CD8-positive, alpha-beta memory T cell (primary cell): ENCODE measurements at places on chromosomes 5 and 9. TPM values are rescaled to one million over a fixed set of nuclear protein-coding genes. Genes with fewer than 3 reads are reported as not detected.

DNA sequence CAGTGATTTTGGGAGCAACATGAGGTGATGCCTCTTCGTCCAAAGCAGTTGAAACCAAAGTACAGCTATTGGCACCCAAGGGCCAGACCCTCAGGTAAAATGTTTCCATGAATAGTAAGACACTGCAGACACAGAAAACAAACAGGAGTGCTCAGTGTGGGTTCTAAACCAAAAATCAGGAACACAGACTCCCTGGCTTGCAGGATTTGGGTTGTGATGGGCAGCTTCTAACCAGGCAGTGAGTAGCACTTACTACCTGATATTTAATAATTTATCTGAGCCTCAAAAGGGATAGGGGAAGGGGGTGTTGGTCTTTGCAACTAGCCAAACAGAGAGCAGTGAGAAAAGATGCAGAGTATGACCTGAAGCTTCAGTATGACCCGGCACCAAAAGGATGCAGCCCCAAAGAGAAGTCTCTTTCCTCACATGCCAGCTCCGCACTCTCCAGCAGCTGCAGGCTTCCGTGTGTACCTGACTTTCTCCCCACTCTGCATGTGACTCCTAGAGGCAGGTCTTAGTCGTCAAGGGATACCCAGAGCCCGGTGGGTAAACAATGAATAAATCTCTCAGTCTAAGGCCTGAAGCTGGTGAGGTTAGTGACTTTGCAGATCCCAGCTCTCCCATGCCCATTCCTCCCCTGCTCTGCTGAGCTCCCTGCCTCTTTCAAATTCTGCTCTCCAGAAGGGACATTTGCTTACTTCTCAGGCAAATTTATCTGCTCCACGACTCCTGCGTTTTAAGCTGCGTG lies 105.4 kb upstream of the SPOCK1 start:
- DNase-seq: no peak
- no peaks in the 10 kb centered on the region for H3K27me3 ChIP-seq
- H3K4me3 ChIP-seq: no peak overlapping the region
- H3K27ac ChIP-seq: no peak overlapping the region

DNA sequence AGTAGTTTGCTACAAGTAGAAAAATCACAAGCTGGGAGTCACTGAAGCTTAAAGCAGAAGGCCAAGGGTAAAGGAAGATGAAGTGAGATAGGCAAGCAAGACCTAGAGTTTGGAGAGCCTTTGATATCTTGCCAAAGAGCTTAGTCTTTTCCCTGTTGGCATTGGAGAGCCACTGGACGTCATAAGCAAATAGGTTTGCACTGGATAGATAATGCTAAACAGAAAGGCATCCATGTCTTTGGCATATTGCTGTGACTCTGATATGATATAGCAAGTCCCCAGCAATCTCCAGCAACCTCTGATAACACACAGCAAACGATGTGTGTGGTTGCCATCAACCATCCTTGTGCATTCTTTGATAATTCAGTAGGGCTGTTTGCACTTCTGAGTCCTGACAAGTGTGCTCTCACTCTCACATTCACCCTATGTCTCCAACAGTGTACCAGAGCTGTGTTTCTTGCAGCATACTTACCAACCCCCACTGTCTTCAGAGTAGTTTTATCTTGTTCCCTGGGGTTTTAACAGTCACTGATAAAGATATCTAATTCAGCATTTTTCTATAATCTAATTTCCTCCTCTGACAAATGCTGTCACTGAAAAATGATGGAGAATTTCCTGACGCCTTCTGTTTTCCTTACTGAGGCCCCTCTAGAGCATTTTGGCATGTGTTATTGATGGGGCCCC lies 16.9 kb upstream of the FREM1 start:
- DNase-seq: no peak
- no peaks in the 10 kb centered on the region for H3K36me3 ChIP-seq
- H3K27ac ChIP-seq: no peak overlapping the region
- H3K4me3 ChIP-seq: no peak overlapping the region
- no peaks in the 10 kb centered on the region for H3K4me1 ChIP-seq
- H3K27me3 ChIP-seq: no peaks in the 10 kb centered on the region

GRCh38 chr5:428219-428618 lies 14.8 kb upstream of the EXOC3 start:
- no peak for DNase-seq
- H3K36me3 ChIP-seq: no peaks in the 10 kb centered on the region
- H3K27me3 ChIP-seq: no peaks in the 10 kb centered on the region
- H3K27ac ChIP-seq: no peak overlapping the region

Gene BTNL8
- 0.13 TPM for total RNA-seq

Gene NUTM2F
- not detected for total RNA-seq

GRCh38 chr5:142881784-142882126 lies 111.6 kb downstream of the ARHGAP26 start:
- no peaks in the 10 kb centered on the region for H3K27me3 ChIP-seq
- H3K4me1 ChIP-seq: no peaks in the 10 kb centered on the region
- peaks cover 5% of the 10 kb centered on the region for H3K36me3 ChIP-seq

DNA sequence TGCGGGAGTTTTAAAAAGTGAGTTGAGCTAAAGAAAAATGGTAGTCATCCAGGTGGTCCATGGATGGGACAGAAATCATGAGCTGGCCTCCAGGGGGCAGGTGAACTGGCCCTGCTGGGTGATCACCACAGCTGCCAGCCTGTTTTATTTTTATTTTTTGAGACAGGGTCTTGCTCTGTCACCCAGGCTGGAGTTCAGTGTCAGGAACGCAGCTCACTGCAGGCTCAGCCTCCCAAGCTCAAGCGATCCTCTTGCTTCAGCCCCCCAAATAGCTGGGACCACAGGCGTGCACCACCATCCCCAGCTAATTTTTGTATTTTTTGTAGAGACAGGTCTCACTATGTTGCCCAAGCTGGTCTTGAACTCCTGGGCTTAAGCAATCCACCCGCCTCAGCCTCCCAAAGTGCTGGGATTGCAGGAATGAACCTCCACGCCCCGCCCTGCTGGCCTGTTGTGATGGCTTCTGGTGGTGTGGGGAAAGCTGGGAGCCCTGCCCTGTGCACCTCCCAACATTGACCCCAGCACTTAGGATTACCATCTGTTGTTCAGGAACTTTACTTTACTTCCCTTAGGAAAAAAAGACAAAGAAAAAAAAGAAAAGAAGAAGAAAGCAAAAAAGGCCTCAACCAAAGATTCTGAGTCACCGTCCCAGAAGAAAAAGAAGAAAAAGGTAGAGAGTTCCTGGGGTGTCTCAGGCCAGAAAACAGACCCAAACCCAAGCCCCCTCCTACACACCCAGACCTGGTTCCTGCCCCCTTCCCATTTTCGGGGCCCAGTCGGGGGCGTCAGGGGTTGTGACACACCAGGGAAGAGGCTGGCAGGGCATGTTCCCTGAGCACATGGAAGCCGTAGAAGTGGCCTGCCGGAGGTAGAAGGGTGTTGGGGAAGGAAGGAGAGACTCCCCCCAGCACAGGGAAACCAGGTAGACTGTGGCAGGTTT lies 14.7 kb downstream of the CD74 start:
- no peaks in the 10 kb centered on the region for H3K27me3 ChIP-seq
- DNase-seq: no peak
- H3K4me3 ChIP-seq: no peak overlapping the region

Gene AJM1
- 3.2 TPM for total RNA-seq

Gene SLC6A3
- total RNA-seq: not detected

GRCh38 chr9:2134391-2134790 lies 119.2 kb downstream of the SMARCA2 start:
- H3K4me1 ChIP-seq: no peaks in the 10 kb centered on the region
- no peak overlapping the region for H3K27ac ChIP-seq
- no peak for DNase-seq
- no peak overlapping the region for H3K4me3 ChIP-seq
- H3K36me3 ChIP-seq: peaks cover 3% of the 10 kb centered on the region

DNA sequence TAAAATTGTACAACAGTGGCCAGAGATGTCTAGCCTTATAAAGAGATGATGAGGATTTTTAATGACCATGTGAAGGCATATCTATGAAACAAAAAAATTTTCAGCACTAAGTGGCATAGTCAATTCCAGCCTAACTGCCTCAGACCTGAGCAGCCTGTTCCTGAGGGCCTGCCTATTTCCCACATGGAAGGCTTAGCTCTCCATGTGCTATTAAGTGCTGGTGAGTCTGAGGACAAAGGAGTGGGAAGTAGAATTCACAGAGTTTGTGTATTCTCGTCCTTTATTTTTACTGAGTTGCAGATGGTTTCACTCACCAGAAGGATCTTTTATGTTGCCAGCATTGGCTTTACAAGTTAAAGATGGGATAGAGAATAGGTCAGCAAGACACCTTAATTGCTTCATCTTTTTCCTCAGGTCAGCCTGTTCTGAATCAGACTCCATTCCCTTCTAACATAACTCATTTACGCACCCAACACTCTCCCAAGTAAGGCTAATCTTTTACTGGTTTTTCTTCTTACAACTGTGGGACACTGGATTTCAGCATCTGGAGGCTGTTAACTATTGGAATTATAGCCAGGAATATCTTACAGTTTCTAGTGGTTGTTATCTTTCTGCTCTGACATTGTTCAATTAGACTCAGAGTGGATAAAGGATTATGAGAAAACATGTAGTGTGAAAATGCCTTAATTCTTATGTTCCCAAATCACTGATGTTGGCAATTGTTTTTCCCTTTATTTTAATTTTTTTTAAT lies 76.8 kb downstream of the ISOC1 start:
- H3K27me3 ChIP-seq: no peaks in the 10 kb centered on the region
- H3K36me3 ChIP-seq: no peaks in the 10 kb centered on the region
- H3K4me3 ChIP-seq: no peak overlapping the region
- no peak overlapping the region for H3K27ac ChIP-seq
- no peak for DNase-seq

GRCh38 chr5:60578315-60578714 lies 121.7 kb downstream of the DEPDC1B start:
- H3K4me1 ChIP-seq: no peaks in the 10 kb centered on the region
- DNase-seq: no peak
- no peaks in the 10 kb centered on the region for H3K36me3 ChIP-seq
- no peaks in the 10 kb centered on the region for H3K27me3 ChIP-seq
- H3K27ac ChIP-seq: no peak overlapping the region

- DNase-seq: no peak
- H3K36me3 ChIP-seq: no peaks in the 10 kb centered on the region
- H3K4me3 ChIP-seq: no peak overlapping the region
- peaks cover 4% of the 10 kb centered on the region for H3K27me3 ChIP-seq
- no peaks in the 10 kb centered on the region for H3K4me1 ChIP-seq
Observed at GRCh38 chr5:38538161-38538560, 18.3 kb downstream of the LIFR start.

GRCh38 chr5:16931334-16932110 lies 4.6 kb downstream of the MYO10 start:
- peaks cover 8% of the 10 kb centered on the region for H3K27me3 ChIP-seq
- no peak for DNase-seq
- H3K4me3 ChIP-seq: no peak overlapping the region
- no peaks in the 10 kb centered on the region for H3K4me1 ChIP-seq

- no peaks in the 10 kb centered on the region for H3K36me3 ChIP-seq
- no peak for DNase-seq
- H3K27ac ChIP-seq: no peak overlapping the region
- no peaks in the 10 kb centered on the region for H3K4me1 ChIP-seq
- H3K27me3 ChIP-seq: no peaks in the 10 kb centered on the region
- H3K4me3 ChIP-seq: no peak overlapping the region
Observed at GRCh38 chr5:120960510-120960909, 496.4 kb downstream of the PRR16 start.

Gene ARHGEF28
- 0.28 TPM for total RNA-seq

DNA sequence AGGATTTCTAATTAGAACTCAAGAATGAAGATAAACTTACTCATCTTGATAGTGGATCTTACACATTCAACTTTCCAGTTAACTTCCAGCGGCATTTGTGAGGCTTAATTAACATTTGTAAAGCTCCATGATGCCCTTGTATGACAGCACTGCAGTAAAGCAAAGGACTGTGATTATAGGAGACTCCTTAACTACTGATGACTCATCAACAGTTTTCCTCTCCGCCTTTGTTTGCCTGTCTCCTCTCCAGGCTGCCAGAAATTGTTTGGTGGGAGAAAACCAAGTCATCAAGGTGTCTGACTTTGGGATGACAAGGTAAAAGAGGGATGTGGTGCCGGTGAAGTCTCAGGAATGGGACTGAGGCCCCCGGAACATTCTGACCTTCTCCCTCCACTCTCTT lies 20.4 kb upstream of the CYFIP2 start:
- peaks cover 66% of the 10 kb centered on the region for H3K4me1 ChIP-seq
- no peak overlapping the region for H3K27ac ChIP-seq
- no peaks in the 10 kb centered on the region for H3K27me3 ChIP-seq
- DNase-seq: no peak
- H3K36me3 ChIP-seq: peaks cover 90% of the 10 kb centered on the region

Gene BASP1
- 0.49 TPM for total RNA-seq

GRCh38 chr9:36960575-36960955 lies 73.5 kb downstream of the PAX5 start:
- no peaks in the 10 kb centered on the region for H3K36me3 ChIP-seq
- no peak overlapping the region for H3K27ac ChIP-seq
- H3K4me3 ChIP-seq: no peak overlapping the region
- no peak for DNase-seq
- H3K4me1 ChIP-seq: no peaks in the 10 kb centered on the region

DNA sequence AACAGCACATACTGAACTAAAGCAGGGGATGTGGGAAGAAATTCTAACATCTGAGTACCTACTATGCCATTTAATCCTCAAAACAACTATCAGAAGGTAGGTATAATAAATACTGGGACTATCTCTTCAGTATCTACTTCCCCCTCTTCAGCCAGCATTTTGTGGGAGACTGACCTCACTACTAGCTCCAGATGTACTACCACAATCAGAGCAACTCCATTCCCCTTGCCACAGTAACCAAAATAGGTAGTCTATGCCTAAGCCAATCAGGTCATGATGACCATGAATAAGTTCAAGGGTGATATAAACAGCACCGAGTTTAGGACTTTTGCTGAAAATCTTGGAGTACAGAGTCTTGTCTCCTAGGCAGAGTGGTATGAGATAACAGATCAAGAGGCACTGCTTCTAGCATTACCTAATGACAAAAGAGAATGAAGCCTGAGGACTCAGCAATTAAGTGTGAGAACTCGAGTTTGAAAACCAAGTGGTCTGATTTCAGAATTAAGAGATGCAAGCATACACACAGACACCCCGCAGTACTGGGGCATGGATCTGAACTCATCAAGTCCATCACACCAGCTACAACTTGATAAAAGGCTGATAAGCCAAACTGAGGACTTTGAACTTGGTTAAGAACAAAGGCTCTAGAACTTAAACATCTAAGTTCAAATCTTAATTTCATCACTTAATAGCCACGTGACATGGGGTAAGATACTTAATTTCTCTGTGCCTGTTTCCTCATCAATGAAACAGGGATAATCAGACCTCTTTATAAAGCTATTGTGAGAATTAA lies 9.7 kb downstream of the FNIP1 start:
- H3K27ac ChIP-seq: no peak overlapping the region
- no peak for DNase-seq
- no peak overlapping the region for H3K4me3 ChIP-seq
- no peaks in the 10 kb centered on the region for H3K36me3 ChIP-seq
- no peaks in the 10 kb centered on the region for H3K27me3 ChIP-seq
- peaks cover 6% of the 10 kb centered on the region for H3K4me1 ChIP-seq

Gene PLCXD3
- total RNA-seq: not detected

- no peaks in the 10 kb centered on the region for H3K27me3 ChIP-seq
- peaks cover 64% of the 10 kb centered on the region for H3K4me1 ChIP-seq
- peak overlapping the region; percentile 96 for H3K27ac ChIP-seq
- peak overlapping the region; percentile 96 for H3K4me3 ChIP-seq
- peaks cover 12% of the 10 kb centered on the region for H3K36me3 ChIP-seq
Observed at GRCh38 chr5:181246276-181247049, 2.8 kb upstream of the RACK1 start.

GRCh38 chr5:177116631-177117373 lies 16.8 kb upstream of the NSD1 start:
- DNase-seq: peak; percentile 79
- H3K27ac ChIP-seq: peak overlapping the region; percentile 55
- H3K4me3 ChIP-seq: peak overlapping the region; percentile 35
- no peaks in the 10 kb centered on the region for H3K27me3 ChIP-seq

Gene LHX3
- total RNA-seq: not detected
